HS-5 (cell line): ENCODE measurements at places on chromosomes 6 and 20.

GRCh38 chr6:28490205-28490890, 25.2 kb downstream of the GPX6 start:
- DNase-seq: no peak

DNA sequence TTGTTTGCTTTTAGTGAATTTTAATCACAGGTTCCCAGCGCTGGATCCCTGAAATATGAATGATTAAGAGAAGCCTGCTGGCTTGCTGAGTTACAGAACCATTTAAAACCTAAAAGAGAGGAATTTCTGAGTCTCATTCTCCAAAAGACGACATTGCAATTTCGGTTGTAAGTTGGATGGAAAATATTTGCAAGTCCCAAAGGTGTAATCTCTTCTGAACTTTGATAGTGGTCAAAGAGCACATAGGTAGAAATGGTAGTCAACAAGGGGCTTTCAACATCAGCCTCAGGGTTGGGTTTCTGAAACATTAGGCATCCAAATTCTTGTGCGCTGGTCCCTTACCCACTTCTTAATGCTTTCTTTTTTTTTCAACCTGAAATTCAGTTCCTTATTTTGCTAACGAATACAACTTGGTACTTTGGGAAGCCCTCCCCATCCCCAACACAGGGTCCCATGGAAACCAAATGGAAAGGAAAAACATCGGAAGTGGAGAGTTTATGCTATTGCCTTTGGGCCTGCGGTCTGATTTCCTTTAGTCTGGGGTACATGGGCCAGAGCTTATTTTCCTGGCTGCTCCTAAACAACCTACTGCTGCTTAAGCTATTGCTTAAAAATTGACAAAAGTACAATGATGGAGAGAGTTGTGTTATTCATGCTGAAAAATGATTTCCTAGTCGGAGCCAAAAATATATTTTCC, 117.0 kb upstream of the KCNK16 start:
- DNase-seq: no peak

- DNase-seq: no peak
Measured at GRCh38 chr6:34424200-34425131, 1.4 kb downstream of the RPS10 start.

- no peak for DNase-seq
Measured at GRCh38 chr6:147283460-147283859, 79.2 kb downstream of the STXBP5 start.

DNA sequence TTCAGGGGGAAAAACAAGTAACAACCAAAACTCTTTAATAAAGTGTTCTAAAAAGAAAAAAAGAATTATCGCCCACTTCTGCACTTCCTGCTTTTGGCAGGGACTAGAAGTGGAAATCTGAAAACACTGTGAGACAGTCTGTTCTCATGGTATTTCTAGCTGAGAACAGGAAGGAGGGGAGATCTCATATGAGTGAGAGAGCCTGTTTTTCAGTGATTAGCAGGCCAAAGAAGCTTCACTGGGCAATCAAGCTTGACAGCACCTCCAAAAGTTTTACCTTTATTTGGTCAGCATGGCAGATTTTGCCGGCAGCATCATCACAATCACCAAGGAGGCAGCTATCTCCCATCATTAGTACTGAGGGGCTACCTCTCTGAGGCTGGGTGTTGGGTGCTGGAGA, 79.5 kb upstream of the ATXN1 start:
- DNase-seq: no peak
